ENCODE measurements at places on chromosomes 5 and 9.
A peak's percentile ranks its signal among the peaks of the same experiment; 100 is the strongest.

DNA sequence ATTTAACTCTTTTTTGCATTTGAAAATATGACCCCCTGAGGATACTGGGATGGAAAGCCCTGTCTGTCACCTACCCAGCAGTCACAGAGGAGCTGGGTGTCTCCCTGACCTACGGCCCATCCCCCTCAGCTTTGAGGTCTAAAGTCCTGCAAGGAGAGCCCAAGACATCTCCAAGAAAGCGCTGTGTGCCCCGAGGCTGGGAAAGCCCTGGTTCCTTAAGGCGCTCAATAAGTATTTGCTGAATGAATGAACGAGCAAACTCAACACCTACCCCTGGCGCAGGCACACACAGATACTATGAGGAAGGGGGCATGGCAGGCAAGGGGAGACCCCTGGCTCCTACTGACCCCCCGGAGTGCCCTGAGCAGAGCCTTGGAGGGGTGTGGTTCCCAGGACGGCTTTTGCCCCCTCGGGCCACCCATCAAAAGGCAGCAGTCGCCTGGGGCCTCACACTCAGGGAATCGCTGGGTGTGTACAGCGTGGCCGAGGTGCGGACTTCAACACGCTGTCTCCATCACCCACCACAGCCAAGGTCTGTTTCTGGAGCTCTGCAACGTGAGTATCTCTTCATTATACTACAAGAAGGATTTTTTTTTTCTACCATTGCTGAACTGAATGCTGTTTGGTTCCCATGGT lies 211.6 kb downstream of the ERCC6L2 start:
- DNase-seq = no peak

DNA sequence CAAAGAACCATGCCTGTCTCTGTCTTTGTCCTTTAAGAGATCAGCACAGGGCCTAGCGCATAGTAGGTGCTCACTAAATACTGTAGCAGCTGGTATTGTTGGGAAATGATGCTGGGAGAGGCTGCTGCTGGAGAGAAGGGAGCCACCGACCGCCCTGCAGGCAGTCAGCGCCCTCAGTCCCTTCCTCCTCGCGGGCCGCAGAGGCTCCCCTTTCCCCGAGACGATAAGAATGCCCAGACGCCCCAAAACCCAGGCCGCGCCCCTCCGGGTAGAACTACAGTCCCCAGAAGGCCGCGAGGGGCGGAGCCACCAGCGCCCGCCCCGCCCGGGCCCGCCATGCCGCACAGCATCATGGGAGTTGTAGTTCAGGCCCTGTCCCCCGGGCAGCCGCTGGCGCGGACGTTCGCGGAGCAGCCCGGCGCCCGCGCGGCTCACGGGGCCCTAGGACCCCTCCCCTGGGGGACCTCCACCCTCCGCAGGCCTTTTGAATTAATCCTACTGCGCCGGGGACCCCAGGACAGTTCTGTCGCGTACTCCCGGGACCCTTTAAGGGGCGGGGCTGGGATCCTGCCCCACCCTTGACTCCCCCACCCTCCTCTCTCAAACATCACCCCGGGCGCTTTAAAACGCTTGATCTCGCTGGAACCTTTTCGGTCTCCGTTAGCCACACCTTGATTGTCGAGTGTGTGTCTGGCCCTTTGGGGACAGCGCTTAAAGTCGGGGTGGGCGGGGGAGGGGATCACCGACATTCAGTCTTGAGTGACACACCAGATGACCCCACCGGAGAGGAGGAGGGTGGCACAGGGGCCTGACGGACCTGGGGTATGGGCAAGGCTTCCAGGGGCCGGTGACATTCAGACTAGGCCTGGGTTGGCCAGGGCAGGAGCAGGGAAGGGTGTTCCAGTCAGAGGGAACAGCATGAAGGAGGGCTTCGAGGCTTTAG lies 24.8 kb upstream of the IER5L start:
- DNase-seq = peak; percentile 56

DNA sequence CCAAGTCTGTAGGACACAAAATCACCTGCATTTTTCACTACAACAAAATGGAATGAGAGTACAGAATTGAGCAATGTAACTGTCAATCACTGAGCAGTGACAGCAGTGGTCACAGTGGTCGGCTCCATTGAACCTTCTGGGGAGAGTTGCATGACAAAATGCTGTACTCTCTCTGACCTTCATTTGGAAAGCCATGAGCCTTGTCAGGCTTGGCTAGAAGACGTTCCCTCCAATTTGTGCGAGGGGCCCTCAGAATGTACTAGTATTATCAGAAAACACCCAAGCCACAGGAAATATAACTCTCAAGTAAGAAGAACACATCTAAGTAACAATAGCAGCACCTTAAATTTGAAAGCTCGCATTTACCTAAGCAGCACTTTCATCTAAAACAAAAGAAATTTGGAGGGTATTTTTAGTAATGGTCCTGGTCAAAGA lies 425.6 kb upstream of the MEF2C start:
- no peak for DNase-seq

DNA sequence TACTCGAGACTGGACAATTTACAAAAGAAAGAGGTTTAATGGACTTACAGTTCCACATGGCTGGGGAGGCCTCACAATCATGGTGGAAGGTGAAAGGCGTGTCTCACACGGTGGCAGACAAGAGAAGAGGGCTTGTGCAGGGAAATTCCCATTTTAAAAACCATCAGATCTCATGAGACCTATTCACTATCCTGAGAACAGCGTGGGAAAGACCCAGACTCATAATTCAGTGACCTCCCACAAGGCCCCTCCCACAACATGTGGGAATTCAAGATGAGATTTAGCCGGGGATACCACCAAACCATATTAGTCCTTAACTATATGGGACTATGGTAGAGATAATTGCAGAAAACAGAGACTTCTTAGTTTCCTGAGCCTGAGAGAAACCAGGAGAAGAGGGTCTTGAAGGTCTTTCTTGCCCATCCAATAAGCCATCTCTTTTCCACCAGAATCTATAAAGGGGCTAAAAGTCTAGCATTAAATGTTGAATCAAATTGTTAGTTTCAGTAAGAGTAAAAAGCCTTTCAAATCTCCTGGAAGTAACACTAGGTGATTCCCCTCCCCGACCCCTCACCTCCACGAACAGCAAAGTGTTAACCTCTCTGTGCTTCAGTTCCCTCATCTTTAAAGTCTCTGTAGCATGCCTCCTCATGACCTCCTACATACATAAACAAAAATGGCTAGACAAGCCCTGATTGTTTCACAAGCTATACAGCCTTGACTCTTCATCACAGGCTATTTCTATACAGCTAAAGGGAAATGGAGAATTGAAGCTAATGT lies 259.1 kb downstream of the TMEM167A start:
- no peak for DNase-seq

- no peak for DNase-seq
Measured at GRCh38 chr5:178677429-178677828, 50.6 kb upstream of the CLK4 start.

DNA sequence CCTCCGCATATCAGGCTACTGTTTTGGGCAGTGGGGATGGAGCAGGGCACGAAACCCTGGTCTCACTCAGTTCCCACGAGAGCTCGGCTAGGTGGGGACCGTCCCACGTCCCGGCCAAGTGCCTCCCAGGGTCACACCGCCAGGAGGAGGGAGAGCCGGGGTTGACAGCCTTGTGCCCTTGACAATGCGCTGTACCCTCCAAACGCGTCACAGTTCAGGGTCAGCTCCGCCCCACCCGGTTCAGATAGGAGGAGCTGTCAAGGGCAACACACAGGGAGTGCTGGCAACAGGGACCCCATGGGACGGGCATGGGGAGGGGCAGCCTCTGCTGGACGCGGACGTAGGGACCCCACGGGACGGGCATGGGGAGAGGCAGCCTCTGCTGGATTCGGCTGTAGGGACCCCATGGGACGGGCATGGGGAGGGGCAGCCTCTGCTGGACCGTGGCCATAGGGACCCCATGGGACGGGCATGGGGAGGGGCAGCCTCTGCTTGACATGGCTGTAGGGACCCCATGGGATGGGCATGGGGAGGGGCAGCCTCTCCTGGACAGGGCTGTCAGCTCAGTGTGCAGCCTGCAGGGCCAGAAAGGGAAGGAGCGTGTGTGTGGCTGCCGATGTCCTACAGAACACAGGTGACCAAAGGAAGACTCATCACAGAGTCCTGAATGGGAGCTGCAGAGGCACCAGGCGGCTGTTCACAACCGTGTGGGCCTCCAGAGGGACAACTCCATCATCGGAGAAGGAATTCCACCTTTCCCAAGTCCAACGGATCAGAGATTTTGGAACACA lies 29.4 kb downstream of the PNPLA7 start:
- DNase-seq = no peak

DNA sequence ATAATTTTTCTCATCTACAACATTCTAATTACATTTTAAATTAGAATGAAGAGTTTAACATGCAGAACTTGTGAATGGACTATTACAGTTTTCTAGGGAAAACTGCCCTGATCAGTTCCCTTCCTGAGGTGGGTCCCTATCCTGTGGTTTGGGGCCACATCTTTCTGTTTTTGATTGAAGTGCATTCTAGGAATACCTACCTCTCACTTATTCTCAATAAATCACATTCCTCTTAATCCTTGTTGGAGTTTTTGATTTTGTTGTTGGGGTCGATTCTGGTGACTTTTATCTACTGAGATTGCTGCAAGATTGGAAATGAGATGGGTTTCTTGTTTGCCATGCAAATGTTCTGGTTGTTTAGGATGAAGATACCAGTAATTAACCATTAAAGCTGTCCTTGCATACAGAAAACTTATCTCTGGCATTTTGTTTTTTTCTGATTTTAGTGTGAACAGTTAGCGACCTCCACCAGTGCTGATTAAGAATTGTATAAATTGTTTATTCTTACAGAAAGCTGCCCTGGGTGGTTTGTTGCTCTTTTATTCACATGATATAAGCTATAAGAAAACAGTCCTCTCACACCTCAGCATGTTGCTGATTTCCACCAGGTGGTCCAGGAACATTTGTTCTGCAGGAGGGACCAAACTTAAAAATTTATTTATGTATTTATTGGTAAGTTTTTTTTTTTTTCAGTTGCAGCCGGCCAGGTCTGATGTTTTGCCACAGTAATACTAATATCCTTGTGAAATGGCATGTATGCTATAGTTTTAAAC lies 269.9 kb downstream of the FANCC start:
- DNase-seq = no peak

- no peak for DNase-seq
Measured at GRCh38 chr5:180157866-180158265, 51.1 kb downstream of the RASGEF1C start.

DNA sequence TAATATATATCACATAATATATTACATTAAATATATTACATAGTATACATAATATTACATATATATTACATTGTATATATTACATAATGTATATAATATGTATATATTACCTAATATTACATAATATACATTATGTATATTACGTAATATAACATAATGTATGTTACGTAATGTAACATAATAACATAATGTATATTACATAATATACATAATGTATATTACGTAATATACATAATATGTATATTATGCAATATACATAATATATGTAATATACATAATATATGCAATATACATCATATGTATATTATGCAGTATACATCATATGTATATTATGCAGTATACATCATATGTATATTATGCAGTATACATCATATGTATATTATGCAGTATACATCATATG lies 19.1 kb downstream of the CYLC2 start:
- no peak for DNase-seq

GRCh38 chr9:85483208-85483607 lies 258.5 kb downstream of the AGTPBP1 start:
- DNase-seq = no peak

GRCh38 chr5:54390015-54390414 lies 65.5 kb upstream of the HSPB3 start:
- peak; percentile 45 for DNase-seq

DNA sequence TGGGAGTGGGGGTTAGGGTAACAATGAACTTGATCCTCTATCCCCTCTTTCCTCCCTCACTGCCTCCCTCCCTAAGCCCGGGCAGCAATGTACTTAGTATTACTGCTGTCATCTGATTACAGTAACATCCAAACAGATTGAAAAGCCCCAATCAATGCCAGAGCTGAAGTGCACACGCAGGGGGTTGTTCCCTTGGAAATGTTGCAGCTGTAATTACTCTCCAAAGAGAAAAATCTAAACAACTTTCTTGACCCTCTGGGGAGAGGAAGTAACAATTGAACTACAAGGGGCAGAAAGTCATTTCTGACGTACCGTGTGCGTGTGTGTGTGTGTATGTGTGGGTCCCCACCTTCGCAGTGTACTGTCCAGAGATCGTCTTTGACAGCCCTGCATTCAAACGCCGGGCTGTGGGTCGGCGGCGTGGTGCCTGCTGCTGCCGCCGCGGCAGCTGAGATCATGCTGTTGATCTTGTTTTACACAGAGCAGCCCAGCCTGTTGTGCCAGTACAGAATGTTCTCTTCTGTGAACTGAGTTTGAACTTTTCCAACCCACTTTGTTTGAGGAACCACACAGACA lies 66.0 kb upstream of the KLF9 start:
- peak; percentile 87 for DNase-seq

DNA sequence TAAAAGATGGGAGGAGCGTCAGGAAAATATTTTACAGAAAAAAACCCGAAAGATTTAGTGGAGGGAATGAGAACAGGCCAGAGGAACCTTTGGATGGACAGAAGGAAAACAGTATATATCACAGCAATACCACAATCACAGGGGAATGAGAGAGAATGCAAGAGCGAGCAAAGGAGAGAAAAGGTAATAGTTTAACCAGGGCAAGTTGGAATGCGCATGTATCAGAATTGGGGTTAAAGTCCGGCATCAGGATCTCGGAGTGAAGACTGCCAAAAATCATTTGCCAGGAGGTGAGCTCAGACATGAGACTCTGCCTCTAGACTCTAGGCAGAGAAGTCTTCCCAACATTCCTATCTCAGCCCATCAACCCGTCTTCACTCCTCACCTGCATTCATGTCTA lies 36.8 kb downstream of the PCDHGC5 start:
- no peak for DNase-seq

DNA sequence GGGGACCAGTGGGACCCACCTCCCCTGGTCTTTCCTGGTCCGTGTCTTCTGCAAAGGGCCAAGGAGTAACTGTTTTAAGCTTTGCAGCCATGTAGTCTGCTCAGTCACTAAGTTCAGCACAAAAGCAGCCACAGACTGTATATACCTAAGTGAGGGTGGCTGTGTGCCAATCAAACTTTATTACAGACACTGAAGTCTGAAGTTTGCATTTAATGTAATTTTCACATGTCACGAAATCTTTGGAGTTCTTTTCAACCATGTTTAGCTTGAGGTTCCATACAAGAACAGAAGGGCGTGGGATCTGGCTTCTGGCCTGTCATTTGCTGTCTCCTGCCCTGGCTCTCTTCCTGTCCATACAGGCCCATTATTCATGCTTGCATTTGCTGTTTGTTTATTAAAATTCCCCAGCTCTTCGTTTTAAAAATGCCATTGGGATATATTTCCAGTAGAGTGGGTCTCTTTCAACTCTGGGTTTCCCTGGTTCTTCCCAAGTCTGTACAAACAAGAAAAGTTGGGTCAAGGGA lies 64.2 kb upstream of the ECM2 start:
- DNase-seq = no peak

- DNase-seq = no peak
Measured at GRCh38 chr5:80761966-80762365, 107.2 kb upstream of the DHFR start.

Data from pons (tissue), 1 donor.